ENCODE measurements at places on chromosomes 5 and 9.

DNA sequence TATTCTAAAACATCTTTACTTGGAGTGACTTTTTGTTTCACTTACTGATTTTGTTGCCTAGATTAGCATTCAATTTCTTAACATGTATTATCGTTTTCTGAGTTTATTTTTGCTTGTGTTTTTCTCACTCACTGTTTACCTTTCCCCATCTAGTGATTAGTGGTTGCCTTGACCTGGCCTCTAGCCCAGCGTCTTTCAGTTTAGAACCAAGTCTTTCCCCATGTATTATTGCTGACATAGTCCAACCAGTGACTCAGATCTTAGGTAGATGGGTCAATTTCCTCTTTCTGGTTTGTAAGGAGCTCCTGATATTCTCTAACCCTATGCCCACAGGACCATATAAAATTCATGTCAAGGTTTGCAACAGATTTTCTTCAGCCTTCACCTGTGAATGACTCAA is 135.5 kb downstream of the PRR16 start:
- DNase-seq, result no peak

DNA sequence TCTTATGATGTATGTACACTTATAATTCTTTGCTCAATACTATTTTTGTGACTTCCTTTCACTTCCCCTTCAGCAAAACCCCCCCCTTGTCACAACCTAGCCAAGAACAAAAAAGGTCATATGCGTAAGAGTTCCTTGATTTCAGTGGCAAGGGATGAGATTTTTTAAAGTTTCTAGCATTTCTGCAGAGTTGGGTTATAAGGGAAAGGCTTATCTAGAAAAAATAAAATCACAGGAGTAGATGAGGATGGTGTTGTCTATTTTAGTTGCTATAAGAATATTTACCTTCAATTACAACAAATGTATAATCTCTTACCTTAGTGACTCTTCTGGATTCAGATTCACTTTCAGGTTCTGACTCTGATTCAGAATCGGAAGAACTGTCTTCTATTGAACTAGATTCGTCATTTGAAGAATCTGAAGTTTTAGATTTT is 184.6 kb downstream of the AP3B1 start:
- no peak for DNase-seq

GRCh38 chr9:129580211-129580915 is 40.5 kb downstream of the C9orf50 start:
- no peak for DNase-seq

DNA sequence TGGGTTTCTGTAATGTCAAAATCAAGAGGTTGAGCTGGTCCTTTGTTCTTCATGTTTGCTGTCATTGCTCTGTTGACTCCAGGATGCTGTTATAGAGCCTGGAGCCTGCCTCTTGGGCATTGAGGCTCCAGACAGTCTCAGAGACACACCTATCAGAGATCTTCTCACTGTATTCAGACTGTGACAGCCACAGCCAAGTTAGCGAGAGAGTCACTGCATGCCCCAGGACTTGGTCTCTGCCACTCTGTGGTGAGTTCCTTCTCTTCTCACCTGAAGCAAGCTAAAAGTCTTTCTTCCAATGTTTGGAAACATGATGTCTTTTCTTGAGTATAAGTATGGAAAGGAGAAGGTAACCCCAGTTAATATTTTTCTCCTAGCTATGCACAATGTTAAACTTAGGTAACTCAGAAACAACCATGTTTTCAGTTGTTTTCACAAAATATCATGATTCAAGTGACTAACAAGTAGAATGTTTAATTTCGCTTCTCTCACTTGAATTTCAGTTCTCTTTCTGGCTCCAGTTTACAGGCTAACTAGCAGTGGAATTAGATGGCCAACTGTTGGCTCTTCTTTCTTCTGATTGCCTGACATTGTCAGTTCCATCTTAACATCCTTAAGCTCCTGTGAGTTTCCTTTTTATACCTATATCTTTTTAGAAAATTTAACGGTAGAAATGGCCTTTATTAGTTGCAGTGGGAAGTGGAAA is 20.6 kb upstream of the ZFYVE16 start:
- DNase-seq, result no peak

GRCh38 chr5:126490167-126490940 is 67.1 kb downstream of the GRAMD2B start:
- no peak for DNase-seq

DNA sequence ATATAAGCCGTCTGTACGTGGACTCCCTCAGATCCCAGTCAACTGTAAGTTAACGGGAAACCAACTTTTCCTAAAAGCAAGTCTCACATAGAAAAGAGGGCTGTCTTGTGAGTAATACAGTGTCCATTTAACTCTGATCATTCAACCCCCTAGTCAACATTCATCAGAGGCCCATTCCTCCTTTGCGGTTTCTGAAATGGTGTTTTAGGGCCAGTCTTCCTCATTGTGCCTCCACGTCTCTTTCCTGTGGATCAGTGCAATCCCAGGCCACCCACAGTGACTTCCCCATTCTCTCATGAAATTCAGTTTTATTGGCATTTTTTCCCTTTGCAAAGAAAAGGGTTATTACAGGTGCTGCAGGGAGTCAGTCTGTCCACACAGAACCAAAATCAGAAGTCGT is 261.8 kb downstream of the NR3C1 start:
- no peak for DNase-seq

All from activated CD8-positive, alpha-beta memory T cell treated with anti-CD3 and anti-CD28 coated beads for 24 hours (primary cell).